ENCODE measurements at places on chromosomes 6 and 20.

DNA sequence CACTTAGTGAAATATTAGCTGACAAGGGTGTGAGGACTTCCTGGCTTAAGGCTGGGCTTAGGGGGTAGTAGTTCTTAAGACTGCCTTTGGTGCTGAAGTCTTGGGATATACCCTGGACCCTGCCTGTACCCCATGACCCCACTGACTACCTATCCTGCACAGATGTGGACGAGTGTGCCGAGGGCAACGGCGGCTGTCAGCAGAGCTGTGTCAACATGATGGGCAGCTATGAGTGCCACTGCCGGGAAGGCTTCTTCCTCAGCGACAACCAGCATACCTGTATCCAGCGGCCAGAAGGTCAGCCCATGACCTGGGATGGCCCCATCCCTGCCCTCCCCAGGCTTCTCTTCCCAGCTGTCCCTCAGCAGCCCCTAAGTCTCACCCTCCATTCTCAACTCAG lies 17.8 kb downstream of the SCUBE3 start:
- no peak for DNase-seq
- H3K4me3 ChIP-seq, result no peak overlapping the region
- H3K36me3 ChIP-seq, result no peaks in the 10 kb centered on the region
- no peaks in the 10 kb centered on the region for H3K27me3 ChIP-seq

DNA sequence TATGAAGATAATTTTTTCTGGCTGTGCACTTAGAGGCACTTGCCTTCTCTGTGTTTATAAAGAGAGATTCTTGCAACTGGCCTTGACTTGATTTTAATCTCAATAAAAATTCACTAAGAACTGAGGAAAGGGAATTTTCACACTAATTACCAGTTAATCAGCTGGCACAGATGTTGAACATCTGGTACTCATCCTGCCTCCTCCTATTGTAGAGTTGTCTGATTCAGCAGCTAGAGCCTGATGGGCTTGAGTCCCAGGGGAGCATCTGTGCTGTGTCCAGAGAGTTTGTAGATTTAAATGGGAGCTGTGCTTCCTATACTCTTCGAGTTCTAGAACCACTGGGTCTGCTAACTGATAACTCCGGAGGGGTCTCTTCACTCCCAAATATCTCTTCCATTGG lies 284.4 kb upstream of the RNF24 start:
- H3K27me3 ChIP-seq, result no peaks in the 10 kb centered on the region
- H3K4me1 ChIP-seq, result no peaks in the 10 kb centered on the region
- no peak overlapping the region for H3K27ac ChIP-seq
- no peak for DNase-seq
- no peak overlapping the region for H3K4me3 ChIP-seq

- no peaks in the 10 kb centered on the region for H3K36me3 ChIP-seq
- H3K4me3 ChIP-seq, result no peak overlapping the region
- no peaks in the 10 kb centered on the region for H3K4me1 ChIP-seq
- H3K27me3 ChIP-seq, result no peaks in the 10 kb centered on the region
- H3K27ac ChIP-seq, result no peak overlapping the region
Observed at GRCh38 chr6:69026715-69027114, 391.6 kb downstream of the ADGRB3 start.

DNA sequence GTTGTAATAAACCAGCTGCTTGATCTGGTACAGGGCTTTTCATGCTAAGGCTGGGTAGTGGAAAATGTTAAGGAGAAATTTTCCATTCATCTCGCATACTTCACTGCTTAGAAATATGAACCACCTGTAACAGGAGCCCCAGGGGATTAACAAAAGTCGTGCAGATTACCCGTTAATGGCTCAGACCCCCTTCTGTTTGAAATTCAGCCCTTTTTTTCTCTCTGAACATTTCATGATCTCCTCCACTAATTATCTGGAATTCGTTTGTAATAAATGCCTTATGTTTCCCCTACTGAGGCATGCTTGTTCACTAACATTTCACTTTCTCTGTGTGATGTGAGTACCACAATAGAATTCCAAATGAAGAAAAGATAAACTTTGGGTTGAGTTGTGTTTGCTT lies 336.4 kb upstream of the HSF2 start:
- H3K27ac ChIP-seq, result no peak overlapping the region
- no peaks in the 10 kb centered on the region for H3K36me3 ChIP-seq
- H3K4me1 ChIP-seq, result no peaks in the 10 kb centered on the region
- no peak for DNase-seq

DNA sequence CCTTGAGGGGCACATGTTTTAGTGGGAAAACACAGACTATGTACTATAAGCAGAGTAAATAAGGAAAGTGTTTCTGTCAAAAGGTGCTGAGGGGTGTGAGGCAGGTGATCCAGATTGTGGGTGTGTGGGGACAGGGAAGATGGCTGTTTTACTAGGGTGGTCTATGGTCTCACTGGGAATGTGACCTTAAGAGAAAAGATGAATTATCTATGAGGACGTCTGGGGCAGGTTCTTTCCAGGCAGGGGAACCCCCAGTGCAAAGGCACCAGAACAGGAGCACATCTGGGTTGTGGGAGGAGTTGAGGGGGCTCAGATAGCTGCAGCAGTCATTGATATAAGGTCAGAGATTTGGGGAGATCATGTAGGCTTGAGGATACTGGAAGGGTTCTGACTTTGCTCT lies 18.2 kb upstream of the POLR1H start:
- H3K27ac ChIP-seq, result no peak overlapping the region
- H3K27me3 ChIP-seq, result no peaks in the 10 kb centered on the region
- no peak overlapping the region for H3K4me3 ChIP-seq
- no peaks in the 10 kb centered on the region for H3K4me1 ChIP-seq
- DNase-seq, result no peak

DNA sequence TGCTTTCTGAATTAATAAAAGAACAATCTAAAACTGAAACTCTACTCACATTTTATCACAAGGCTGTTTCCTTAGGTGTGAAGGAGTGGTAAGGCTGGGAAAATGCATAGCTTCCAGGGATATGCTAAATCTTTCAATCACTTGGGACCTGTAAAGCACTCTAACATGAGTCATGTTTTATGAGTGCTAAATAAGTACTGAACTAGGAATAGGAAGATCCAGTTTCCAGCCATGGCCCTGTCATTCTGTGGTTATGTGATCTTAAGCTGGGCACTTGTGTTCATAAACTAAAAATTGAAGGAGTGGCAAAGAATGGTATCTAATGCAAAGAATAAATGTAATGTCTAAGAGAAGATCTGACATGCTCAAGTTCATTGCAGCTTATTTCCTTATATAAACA lies 6.1 kb upstream of the TMEM200A start:
- no peak overlapping the region for H3K27ac ChIP-seq
- no peaks in the 10 kb centered on the region for H3K27me3 ChIP-seq
- no peak overlapping the region for H3K4me3 ChIP-seq
- DNase-seq, result no peak
- no peaks in the 10 kb centered on the region for H3K4me1 ChIP-seq
- H3K36me3 ChIP-seq, result no peaks in the 10 kb centered on the region

- no peaks in the 10 kb centered on the region for H3K27me3 ChIP-seq
- no peak for DNase-seq
- H3K4me3 ChIP-seq, result no peak overlapping the region
- no peaks in the 10 kb centered on the region for H3K36me3 ChIP-seq
- H3K4me1 ChIP-seq, result peaks cover 32% of the 10 kb centered on the region
- H3K27ac ChIP-seq, result no peak overlapping the region
Observed at GRCh38 chr20:57464642-57465211, 60.2 kb downstream of the CTCFL start.

GRCh38 chr6:14888575-14889000 lies 357.3 kb upstream of the JARID2 start:
- DNase-seq, result no peak
- H3K36me3 ChIP-seq, result no peaks in the 10 kb centered on the region
- H3K27me3 ChIP-seq, result no peaks in the 10 kb centered on the region
- H3K4me1 ChIP-seq, result peaks cover 10% of the 10 kb centered on the region
- H3K4me3 ChIP-seq, result no peak overlapping the region
- no peak overlapping the region for H3K27ac ChIP-seq

DNA sequence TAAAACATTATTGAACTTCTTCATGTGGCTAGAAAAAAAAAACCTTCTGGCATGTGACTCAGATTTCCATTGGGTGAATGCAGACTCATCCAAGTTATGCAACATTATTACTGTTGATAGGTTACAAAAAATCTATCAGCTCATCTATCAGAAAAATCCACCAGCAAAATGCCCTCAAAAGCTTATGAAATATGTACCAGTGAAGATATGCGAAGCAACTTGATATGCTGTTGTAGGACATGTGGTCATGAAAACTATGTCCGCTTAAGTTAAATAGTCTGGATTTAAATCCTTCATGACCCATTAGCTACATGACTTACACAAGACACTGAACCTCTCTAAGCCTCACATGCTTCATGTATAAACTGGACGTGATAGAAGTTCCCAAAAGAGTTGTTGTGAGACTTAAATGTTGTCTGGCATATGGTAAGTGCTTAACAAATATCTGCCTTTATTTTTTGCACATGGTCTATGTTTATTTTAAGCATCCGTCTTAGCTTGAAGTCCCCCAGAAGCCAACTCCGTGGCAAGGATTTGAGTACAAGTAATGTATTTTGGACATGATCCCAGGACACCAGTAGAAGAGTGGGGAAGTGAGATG lies 12.5 kb upstream of the BFSP1 start:
- H3K4me1 ChIP-seq, result peaks cover 12% of the 10 kb centered on the region
- no peak for DNase-seq
- peak overlapping the region; percentile 64 for H3K27ac ChIP-seq
- H3K4me3 ChIP-seq, result no peak overlapping the region

DNA sequence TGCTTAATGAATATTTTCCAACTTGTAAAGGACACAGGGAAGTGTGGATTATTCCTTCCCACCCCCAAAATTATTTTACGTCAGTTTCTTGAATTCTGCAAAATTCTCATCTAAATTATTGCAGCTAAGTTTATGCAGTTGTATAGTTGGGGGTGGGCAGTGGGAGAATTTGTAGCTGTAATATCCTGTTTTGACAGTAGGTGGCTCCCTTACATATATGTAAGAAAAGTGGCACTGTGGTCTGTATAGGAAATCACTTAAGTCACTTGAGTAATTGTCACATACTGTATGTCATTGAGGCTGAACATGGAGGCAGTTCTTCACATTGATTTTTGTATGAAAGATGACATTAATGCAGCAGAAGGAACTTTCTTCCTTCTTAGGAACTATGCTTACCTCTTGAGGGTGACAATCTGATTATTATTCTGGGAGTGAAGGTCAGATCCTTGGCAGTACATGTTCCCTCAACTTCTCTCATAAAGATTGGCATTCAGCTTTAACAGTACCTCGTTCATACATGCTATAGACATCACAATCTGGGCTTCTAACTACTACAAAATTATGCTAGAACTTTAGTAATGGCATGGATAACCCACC lies 14.6 kb upstream of the CFAP206 start:
- no peak overlapping the region for H3K27ac ChIP-seq
- H3K4me3 ChIP-seq, result no peak overlapping the region
- no peaks in the 10 kb centered on the region for H3K36me3 ChIP-seq

GRCh38 chr20:59105581-59105980 lies 58.0 kb upstream of the ZNF831 start:
- no peak overlapping the region for H3K4me3 ChIP-seq
- no peaks in the 10 kb centered on the region for H3K36me3 ChIP-seq
- H3K27ac ChIP-seq, result no peak overlapping the region
- H3K4me1 ChIP-seq, result no peaks in the 10 kb centered on the region
- no peak for DNase-seq
- H3K27me3 ChIP-seq, result no peaks in the 10 kb centered on the region

- no peak overlapping the region for H3K27ac ChIP-seq
- H3K27me3 ChIP-seq, result no peaks in the 10 kb centered on the region
- no peak overlapping the region for H3K4me3 ChIP-seq
- no peaks in the 10 kb centered on the region for H3K4me1 ChIP-seq
Observed at GRCh38 chr6:6788394-6789032, 200.0 kb downstream of the LY86 start.

DNA sequence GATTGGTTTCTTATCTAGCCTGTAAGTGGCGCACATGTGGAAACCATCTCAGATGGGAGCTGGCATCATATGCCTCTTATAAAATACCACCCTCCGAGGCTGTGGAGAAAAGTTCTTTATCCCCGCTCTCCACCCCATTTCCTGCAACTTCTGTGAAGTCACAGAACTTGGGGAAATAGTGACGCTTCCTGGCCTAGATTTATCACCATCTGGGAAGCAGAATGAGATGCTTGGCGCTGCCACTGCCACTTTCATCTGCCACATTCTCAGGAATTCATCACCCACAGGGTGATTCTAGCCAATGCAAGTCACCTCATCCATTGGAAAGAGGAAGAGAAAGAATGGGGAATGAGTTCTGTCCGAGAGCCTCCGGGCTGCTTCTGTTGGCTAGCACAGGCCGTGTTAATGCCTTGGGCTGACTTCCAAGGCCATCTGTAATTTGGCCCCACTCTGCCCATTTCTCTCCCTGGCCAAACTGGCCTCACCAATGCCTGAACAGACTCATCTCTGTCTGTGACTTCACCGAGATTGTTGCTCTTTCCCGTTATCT lies 148.8 kb upstream of the SOX4 start:
- no peaks in the 10 kb centered on the region for H3K36me3 ChIP-seq
- no peaks in the 10 kb centered on the region for H3K27me3 ChIP-seq
- no peak overlapping the region for H3K27ac ChIP-seq
- H3K4me1 ChIP-seq, result no peaks in the 10 kb centered on the region
- DNase-seq, result no peak

DNA sequence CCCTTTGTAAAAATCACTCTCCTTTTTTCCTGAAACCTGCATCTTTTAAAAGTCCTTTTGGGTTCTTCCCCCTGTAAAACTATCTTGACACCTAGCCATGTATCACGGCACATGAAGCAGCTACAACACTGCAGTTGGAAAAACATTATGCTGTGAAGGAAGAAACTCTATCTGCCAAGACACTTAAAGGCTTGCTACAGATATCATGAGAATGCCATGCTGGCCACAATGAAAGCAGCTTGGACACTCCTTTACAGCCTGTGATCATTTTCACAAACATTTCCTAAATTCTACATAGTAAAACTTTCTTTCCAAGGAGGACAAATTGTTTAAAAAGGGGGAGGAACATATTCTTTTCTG lies 31.8 kb downstream of the CNKSR3 start:
- H3K27me3 ChIP-seq, result no peaks in the 10 kb centered on the region
- no peaks in the 10 kb centered on the region for H3K4me1 ChIP-seq
- no peak overlapping the region for H3K4me3 ChIP-seq
- no peaks in the 10 kb centered on the region for H3K36me3 ChIP-seq
- DNase-seq, result no peak

- H3K4me3 ChIP-seq, result no peak overlapping the region
- no peaks in the 10 kb centered on the region for H3K27me3 ChIP-seq
- H3K27ac ChIP-seq, result peak overlapping the region; percentile 85
- no peak for DNase-seq
Observed at GRCh38 chr6:44004625-44005506, 122.4 kb downstream of the MRPL14 start.

DNA sequence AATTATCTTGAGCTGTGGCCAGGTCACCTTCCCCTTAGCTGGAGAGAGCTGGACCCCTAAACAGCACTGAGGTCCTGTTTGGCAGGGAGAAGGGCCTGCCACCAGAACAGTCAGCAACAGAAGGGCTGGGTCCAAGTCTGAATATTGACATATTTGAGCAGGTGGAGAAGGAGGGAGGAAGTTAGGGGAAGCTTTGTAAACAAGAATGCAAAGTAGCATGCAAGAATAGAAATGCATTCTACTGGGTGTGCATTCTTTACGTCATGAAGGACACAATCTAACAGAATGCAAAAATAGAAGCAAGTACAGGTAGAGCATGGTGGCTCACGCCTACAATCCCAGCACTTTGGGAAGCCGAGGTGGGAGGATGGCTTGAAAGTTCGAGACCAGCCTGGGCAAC lies 100.5 kb downstream of the QRSL1 start:
- no peaks in the 10 kb centered on the region for H3K27me3 ChIP-seq
- H3K4me1 ChIP-seq, result no peaks in the 10 kb centered on the region
- no peaks in the 10 kb centered on the region for H3K36me3 ChIP-seq
- no peak overlapping the region for H3K27ac ChIP-seq

GRCh38 chr6:167079853-167080297 lies 43.0 kb upstream of the CCR6 start:
- no peak for DNase-seq
- no peaks in the 10 kb centered on the region for H3K27me3 ChIP-seq
- no peak overlapping the region for H3K27ac ChIP-seq

Data from right atrium auricular region (tissue), 2 donors.